ENCODE measurements at places on chromosomes 4 and X.

- DNase-seq: no peak
Measured at GRCh38 chr4:3740256-3740655, 25.9 kb upstream of the ADRA2C start.

DNA sequence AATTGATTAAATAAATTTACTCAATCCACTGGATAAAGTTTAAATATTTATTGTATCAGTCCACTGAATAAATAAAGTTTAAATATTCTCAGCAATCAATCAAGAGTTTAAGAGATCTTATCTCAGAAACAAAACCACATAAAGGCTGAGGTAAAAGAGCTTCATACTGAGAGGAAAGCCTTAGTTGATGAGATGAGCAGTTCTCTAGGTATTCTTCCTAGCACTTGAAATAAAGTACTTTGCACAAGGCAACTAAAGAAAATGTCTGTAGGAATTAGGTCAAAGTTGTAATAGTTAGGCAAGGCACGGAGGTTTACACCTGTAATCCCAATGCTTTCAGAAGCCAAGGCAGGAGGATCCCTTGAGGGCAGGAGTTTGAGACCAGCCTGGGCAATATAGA is 63.5 kb downstream of the UCHL1 start:
- DNase-seq: peak; percentile 25

GRCh38 chr4:116839826-116840225 is 245.6 kb downstream of the TRAM1L1 start:
- DNase-seq: peak; percentile 42

- DNase-seq: no peak
Measured at GRCh38 chrX:72053508-72053907, 78.2 kb downstream of the RTL5 start.

Measured in RCC 7860 (cell line).